ENCODE measurements at places on chromosomes 1 and 21. TPM values are rescaled to one million over a fixed set of nuclear protein-coding genes. Genes with fewer than 3 reads are reported as not detected.

- no peaks in the 10 kb centered on the region for H3K4me1 ChIP-seq
- H3K27ac ChIP-seq: no peak overlapping the region
- H3K27me3 ChIP-seq: no peaks in the 10 kb centered on the region
- H3K36me3 ChIP-seq: no peaks in the 10 kb centered on the region
- H3K4me3 ChIP-seq: no peak overlapping the region
- no peak for DNase-seq
Observed at GRCh38 chr1:221620437-221621384, 121.2 kb downstream of the DUSP10 start.

- H3K27ac ChIP-seq: no peak within 1 kb of the TSS
- DNase-seq: peak; percentile 96
- H3K27me3 ChIP-seq: no peaks in the 10 kb centered on the region
- no peaks in the 10 kb centered on the region for H3K36me3 ChIP-seq
- no peak within 1 kb of the TSS for H3K4me3 ChIP-seq
Observed at GRCh38 chr21:39867198-39867650, at the start of gene PCP4. TSS of gene PCP4 (plus strand) at chr21:39867438. CDS start at chr21:39867502, 64 bp downstream.

The L1TD1 gene
- 280 TPM for total RNA-seq

The PRPF38A gene
- 24.8 TPM for total RNA-seq

GRCh38 chr1:29299446-29299845 is 63.1 kb downstream of the PTPRU start:
- no peak for DNase-seq
- no peaks in the 10 kb centered on the region for H3K4me1 ChIP-seq
- no peak overlapping the region for H3K4me3 ChIP-seq
- H3K27me3 ChIP-seq: no peaks in the 10 kb centered on the region

- no peaks in the 10 kb centered on the region for H3K27me3 ChIP-seq
- DNase-seq: no peak
- no peaks in the 10 kb centered on the region for H3K36me3 ChIP-seq
- no peak overlapping the region for H3K4me3 ChIP-seq
- H3K27ac ChIP-seq: no peak overlapping the region
Observed at GRCh38 chr1:147549526-147549925, 8.2 kb downstream of the BCL9 start.

All from GM23338 (cell line).